ENCODE measurements at places on chromosomes 2 and 18.

- DNase-seq = no peak
Observed at GRCh38 chr2:17136877-17137276, 381.4 kb downstream of the RAD51AP2 start.

GRCh38 chr2:140256080-140256479 is 1475.9 kb upstream of the NXPH2 start:
- DNase-seq = no peak

GRCh38 chr2:27823569-27823968 is 52.0 kb downstream of the MRPL33 start:
- no peak for DNase-seq

DNA sequence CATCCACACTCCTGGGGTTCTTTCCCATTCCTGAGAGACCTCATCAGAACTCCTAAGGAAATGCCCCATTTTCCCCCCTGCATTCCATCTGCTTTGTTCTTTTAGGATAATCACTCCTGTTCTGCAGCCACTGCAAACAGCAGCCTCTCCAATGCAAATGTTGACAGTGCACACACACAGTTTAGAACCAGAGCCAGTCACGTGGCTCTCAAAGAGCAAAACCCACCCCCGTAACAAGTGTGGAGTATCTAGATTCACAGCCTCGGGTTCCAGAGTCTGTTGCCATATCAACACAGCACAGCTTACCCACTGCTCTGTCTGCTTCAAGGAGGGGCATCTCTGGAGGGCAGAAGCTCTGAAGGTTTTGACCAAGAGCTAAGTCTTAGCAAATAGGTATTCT is 180.0 kb downstream of the NAPG start:
- DNase-seq = no peak

- no peak for DNase-seq
Observed at GRCh38 chr18:48813833-48814489, 136.8 kb downstream of the SMAD7 start.

DNA sequence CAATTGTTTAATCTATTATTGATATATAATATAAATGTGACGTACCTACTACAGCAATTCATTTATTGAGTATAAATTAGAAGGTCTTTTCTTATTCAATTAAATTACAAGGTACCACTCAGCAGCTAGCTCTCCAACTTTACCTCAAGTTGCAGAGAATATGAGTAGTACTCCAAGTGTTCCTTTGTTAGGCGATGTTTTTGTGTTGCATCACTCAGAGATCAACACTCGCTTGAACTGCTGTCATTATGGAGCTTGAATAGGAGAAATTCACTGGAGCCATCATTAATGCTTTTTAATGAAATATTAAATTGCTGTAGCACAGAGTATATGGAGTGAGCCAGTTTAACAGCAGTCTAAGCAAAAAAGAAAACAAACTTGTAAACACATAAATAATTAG is 320.0 kb downstream of the FSIP2 start:
- DNase-seq = no peak

Data from posterior cingulate gyrus (tissue), 11 donors.